Activated CD8-positive, alpha-beta memory T cell treated with anti-CD3 and anti-CD28 coated beads, Interleukin-2, amount 50 U/mL, for 4 hours (primary cell): ENCODE measurements at places on chromosomes 3 and 15.

DNA sequence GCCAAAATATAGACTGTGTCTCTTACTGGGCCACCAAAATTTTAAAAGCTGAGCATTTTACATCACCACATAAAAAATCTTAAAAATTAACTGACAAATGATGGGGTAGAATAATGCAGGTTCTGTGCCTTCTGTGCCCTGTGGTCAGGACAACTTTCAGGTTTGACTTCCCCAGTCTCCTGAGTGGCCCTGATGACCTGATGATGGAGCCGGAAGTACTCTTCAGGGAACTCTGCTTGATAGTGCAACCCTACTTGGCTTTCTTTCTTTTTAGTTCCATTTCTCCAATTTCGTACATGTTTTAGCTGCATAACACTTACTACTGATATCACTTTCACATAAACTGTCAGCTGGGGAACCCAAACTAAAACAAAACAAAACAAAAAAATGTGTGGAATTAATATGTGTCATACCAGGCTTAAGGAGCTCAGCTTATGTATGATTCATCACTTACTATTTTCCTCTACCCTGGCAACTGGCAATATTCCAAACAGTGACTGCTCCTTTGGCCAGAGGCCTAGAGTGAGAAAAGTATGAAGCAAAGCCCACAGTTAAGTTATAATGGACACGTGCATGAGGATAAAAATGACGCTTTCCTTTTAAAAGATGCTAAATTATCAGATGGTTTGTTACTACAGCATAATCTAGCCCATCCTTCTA is 194.3 kb downstream of the BCHE start:
- DNase-seq = no peak

DNA sequence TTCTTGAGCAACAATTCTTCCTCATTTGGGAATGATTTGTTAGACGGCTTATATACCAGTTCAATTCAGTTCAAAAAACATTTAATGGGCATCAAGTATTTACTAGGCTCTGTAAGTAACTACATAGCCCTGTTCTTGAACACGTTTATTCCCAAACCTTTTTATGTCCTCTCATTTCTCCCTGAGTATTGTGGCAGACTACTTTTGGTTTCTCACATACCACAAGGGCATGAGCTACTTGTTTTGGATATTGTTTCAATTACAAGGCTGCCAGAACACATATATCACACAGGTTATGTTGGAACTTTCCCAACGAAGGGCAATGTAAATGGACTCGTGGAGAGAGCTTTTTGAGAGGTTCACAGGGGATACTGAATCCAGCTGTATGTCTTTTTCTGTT is 363.8 kb upstream of the NAALADL2 start:
- DNase-seq = no peak

DNA sequence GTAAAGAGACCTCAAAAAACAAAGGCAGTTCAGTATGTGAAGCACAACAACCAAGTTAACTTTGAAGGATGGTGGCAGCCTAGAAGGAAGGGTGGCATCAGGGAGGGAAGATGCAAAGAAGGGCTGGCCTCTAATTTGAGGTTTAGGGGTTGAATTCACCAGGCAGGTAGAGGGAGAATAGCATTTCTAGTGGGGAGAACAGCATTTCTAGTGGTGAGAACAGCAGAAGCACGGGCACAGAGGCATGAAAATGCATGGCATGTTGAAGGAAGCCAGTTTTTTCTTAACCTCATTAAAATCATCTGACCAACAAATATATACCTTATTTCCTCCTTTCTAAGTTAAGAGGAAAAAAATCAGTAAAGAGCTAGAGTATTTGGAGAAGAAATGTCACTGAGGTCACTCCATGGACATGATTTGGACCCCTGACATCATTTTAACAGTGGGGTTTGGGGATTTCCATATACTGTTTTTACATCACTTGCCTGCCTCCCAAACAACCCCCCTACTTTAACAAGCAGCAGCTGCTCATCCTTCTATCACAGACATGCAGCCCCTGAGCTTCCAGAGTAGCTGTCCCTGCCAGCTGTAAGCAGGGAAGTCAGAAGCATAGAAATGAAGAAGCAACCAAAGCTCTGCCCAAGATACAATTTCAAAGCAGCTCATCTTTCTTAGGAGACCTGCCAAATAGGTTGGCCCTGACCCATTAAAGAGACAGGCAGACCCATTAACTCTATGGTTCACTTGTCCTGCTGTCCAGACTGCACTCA is 2.4 kb upstream of the POPDC2 start:
- DNase-seq = no peak

- no peak for DNase-seq
Measured at GRCh38 chr15:70195171-70195570, 97.5 kb upstream of the TLE3 start.

GRCh38 chr15:36579792-36580431 is 486 bp downstream of the CDIN1 start:
- DNase-seq = peak; percentile 25

- no peak for DNase-seq
Measured at GRCh38 chr3:122353893-122354401, 28.9 kb downstream of the CSTA start.

DNA sequence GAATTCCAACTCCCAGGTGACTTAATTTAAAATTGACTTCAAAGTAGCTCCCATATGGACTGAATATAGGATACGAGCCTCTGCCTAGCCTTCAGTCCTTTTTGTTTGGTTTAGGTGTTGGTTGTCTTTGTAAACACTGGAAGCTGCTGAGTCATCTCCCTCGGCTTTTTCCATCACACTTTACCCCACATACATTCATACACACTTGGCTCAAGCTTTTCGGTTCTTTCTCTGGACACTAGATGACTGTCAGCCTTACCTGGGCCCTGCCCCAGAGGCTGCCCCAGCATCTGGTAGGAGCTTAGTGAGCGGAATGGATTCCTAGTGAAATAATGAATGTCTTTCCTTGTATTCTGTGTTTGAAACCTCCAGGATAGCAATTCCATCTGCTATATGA is 201.5 kb upstream of the IL12A start:
- no peak for DNase-seq

DNA sequence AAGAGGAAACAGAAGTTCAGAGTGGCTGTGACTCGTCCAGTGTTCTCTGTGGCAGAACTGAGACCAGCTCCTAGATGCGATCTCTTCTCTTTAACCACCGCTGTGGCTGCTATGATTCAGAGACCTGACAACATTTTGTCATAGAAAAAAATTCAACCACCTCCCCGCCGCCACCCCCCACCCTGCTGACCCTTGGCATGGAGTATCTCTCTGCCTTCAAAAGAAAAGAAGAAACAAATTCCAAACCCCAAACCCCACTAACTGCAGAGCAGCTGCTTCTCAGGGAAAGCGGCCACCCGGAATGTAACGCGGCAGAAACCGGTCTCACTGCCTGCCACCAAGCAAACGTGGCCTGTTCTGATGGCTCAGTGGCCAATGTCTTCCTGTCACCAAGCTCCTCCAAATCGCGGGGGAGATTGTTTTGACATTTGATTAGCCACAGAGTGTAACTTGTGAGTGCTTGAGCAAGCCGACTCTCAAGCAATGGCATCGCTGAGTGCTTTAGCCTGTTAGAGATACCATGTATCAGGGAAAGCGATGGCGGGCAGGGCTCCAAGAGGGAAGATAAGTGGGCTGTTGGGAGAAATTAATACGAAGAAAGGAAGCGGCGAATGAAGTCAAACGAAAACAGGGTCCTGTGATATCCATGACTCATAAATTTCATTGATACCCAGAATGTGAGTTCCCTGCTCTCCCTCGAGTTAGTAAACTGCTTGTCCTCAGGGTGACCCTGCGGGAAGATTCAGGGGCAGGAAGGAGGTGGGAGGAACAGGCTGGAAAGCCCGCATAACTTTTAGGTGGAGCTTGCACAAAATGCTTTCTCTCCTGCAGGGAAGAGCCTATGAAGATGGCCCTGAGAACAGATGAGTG is 44.8 kb upstream of the TLE3 start:
- no peak for DNase-seq

GRCh38 chr15:28921336-28921735 is 35.6 kb downstream of the APBA2 start:
- DNase-seq = no peak

DNA sequence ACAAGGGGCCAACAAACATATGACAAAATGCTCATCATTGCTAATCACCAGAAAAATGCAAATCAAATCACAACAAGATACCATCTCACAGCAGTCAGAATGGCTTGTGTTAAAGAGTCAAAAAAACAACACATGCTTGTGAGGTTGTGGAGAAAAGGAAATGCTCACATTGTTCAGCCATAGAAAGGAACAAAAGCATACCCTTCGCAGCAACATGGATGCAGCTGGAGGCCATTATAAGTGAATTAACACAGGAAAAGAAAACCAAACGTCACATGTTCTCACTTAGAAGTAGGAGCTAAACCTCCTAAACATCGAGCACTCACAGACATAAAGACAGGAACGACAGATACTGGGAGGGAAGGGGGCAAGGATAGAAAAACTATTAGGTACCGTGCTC is 678.4 kb upstream of the GRM7 start:
- no peak for DNase-seq

DNA sequence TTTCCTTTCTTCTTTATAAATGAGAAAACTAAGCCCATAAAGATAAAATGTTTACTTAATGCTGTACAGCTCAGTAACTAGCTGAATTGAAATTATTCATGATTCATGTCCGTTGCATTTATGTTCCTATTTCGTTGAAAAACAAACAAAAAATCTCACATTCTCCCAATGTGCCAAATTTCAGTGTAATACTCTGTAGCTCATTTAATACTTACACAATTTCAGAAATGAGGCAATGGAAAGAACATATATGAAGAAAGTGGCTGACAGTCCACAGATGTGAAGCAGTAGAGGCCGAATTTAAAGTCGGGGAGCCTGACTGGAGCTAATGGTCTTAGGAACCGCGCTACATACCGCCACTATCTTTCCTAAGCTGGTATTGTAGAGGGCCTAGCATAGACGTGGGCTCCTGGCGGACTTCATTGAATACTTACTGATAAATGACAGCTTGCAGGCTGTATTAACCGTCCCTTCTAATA is 651 bp downstream of the PLSCR2 start:
- DNase-seq = no peak

DNA sequence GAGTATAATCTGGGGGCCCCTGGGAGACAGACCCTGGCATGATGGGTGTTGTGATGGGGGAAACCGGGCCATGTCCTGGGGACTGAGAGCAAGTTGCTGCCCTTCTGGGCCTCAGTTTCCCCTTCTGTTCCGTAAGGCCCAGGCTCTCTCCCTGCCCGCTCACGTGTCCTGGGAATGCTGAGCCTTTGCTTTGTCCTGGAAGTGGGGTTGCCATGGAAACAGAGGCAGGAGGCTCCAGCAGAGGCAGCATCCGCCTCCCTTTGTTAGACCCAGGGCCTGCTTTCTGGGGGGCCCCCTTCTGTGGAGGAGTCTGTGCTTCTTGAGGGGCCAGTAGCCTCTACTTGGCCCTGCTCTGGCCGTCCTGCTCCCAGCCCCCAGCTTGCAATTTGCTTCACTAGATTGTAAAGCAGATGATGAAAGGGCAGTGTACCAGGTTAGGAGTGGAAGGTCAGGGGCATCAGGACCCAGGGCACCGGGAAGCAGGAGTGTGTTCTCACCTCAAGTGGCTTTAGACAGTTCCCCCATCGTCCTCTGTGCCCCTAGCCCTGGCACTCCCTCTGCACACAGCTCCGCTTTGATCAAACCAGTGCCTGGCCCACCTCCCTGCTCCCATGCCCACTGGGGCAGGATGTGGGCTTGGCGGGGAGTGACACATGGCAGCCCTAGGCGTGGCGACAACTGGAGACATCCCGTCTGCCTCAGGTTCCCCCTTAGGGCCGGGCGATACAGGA is 105.6 kb downstream of the FBLN2 start:
- DNase-seq = peak; percentile 28

GRCh38 chr3:112084980-112085705 is 1.0 kb upstream of the C3orf52 start:
- DNase-seq = no peak

DNA sequence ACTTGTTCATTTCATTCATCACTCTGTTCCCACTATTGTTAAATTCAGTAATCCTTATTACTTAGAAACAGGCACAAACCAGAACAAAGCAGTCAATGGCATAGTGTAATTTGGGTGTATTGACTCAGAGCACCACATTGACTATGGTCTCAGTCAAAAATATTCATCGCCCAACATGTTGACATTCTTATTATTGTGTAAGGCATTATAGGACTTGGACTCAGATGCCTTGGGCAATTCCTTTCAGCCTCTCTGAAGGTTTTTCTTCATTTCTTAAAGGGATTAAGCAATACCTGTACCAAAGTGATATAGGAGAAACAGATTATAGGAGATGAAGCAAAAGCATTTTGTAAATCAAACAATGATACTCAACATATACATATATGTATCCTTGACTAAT is 114.7 kb upstream of the BHLHE40 start:
- no peak for DNase-seq

DNA sequence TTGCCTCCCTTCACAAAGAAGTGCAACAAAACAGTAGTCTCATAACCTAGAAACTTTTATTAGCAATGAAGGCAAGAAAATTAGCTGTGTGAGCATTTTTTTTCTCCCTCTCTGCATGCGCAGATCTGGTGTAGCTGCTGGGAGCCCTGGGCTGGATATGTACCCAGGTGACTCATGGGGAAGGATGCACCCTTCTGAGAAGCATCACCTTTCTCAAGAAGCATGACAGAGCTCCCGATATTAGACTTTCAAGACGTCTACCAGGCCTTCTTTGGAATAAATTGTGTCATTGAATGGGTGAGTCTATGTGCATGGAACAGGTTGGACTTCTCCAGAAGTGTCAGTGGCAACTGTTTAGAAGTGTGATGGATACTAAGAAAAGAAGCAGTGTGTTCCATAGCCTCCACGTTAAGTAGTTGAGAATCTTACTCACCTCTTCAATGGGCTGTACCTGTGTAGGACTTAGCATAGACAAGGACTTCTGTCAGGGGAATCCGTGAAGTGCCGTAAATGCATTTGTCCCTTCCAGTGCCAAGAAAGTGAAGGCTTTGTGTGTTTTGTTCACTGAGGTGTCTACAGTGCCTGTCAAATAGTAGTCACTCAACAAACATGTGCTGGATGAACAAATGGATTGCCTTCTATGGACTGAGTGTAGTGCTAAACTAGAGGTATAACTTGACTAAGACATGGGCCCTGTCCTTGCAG is 47.7 kb upstream of the RASGRP1 start:
- DNase-seq = peak; percentile 27
